Ascending aorta (tissue), 2 donors: ENCODE measurements at places on chromosomes 12 and 14. TPM values are rescaled to one million over a fixed set of nuclear protein-coding genes. Genes with fewer than 3 reads are reported as not detected.

DNA sequence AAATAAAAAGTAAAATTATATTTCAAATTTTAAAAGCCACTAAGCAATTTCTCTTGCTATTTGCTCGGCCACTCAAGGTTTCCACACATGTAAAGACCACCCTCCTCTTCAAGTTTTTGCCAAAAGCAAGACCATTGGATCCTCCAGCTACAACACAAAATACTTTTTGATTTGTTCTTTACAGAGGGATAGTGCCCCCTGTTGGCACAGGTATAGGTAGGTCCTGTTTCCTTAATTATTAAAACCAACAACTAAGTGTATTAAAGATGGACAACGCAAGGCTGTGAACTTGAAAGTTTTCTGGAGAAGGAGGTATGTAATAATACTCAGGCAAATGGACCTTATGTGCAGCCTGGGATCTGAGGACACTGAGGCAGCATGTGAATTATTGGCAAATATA is 23.8 kb downstream of the ATP6V1D start:
- H3K4me3 ChIP-seq = no peak overlapping the region
- H3K27me3 ChIP-seq = no peaks in the 10 kb centered on the region
- no peak for DNase-seq
- H3K36me3 ChIP-seq = peaks cover 49% of the 10 kb centered on the region

GRCh38 chr14:35807131-35807961 is 1.7 kb downstream of the RALGAPA1 start:
- no peak for DNase-seq
- no peak overlapping the region for H3K27ac ChIP-seq
- no peaks in the 10 kb centered on the region for H3K4me1 ChIP-seq
- no peaks in the 10 kb centered on the region for H3K27me3 ChIP-seq
- no peaks in the 10 kb centered on the region for H3K36me3 ChIP-seq

DNA sequence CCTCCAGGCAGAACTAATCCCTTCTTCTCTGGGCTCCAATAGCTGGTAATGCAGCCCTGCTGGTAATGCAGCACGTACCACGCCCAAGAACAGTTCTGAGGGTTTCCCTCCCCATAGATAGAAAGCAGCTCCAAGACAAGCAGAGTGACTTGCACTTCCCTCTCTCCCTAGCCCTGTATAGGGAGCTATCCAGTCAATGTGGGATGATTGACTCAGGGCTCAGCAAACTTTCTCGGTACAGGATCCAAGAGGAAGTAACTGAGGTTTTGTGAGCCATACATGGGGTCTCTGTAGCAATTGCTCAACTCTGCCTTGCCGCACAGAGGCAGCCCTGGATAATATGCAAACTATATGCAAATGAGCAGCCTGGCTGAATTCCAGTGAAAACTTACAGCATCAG is 15.5 kb upstream of the FKBP4 start:
- DNase-seq = no peak
- no peak overlapping the region for H3K27ac ChIP-seq
- H3K27me3 ChIP-seq = no peaks in the 10 kb centered on the region
- H3K36me3 ChIP-seq = no peaks in the 10 kb centered on the region
- no peak overlapping the region for H3K4me3 ChIP-seq

DNA sequence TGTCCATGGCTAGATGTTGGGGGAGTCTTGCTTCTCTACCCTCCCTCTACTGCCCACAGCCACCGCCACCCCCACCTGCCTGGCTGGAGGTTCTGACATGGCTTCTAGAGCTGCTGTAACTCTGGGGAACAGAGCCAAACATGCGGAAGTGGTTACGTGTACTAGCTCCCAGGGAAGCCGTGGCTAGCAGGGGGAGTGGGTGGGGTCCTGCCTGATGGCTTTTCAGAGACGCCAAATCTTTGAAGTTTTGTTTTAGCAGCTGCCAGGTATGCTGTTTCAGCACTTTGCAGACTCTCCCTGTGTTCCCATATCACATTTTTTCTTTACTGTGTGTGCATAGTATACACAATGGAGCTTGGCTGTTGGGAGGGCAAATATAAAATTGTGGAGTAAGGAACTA is 150.3 kb downstream of the TGFB3 start:
- peaks cover 8% of the 10 kb centered on the region for H3K4me1 ChIP-seq
- no peak overlapping the region for H3K27ac ChIP-seq
- H3K36me3 ChIP-seq = no peaks in the 10 kb centered on the region
- DNase-seq = peak; percentile 76
- H3K27me3 ChIP-seq = no peaks in the 10 kb centered on the region
- no peak overlapping the region for H3K4me3 ChIP-seq

GRCh38 chr14:93893661-93894261 is 33.4 kb upstream of the FAM181A start:
- DNase-seq = no peak
- H3K4me1 ChIP-seq = peaks cover 8% of the 10 kb centered on the region
- no peaks in the 10 kb centered on the region for H3K36me3 ChIP-seq
- H3K27ac ChIP-seq = no peak overlapping the region
- H3K4me3 ChIP-seq = no peak overlapping the region

DNA sequence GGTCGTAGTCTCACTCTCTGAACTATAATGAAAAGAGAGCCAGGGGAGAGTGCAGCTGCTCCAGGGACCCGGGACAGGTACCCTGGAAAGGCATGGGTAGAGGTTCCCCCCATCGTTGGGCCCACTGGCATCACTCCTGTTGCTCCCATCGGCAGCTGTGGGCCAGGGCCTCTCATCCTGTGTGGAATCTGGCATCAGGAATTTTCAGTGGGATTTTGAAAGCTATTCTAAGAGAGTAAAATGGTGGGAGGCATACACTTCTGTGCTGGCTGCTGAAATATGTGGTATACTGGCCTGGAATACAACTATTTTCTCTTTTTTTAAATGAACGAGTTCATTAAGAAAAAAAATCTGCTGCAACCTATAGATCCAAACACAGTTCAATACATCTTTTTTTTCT is 38.1 kb downstream of the EML1 start:
- no peaks in the 10 kb centered on the region for H3K4me1 ChIP-seq
- DNase-seq = no peak
- no peaks in the 10 kb centered on the region for H3K27me3 ChIP-seq
- H3K4me3 ChIP-seq = no peak overlapping the region

GRCh38 chr12:48451372-48451771 is 21.0 kb upstream of the ANP32D start:
- H3K27ac ChIP-seq = no peak overlapping the region
- H3K4me3 ChIP-seq = no peak overlapping the region
- no peaks in the 10 kb centered on the region for H3K36me3 ChIP-seq
- no peak for DNase-seq
- H3K27me3 ChIP-seq = no peaks in the 10 kb centered on the region

GRCh38 chr14:50666772-50667683 is 1.1 kb downstream of the SAV1 start:
- no peak for DNase-seq
- H3K27me3 ChIP-seq = no peaks in the 10 kb centered on the region
- peaks cover 15% of the 10 kb centered on the region for H3K4me1 ChIP-seq
- H3K36me3 ChIP-seq = no peaks in the 10 kb centered on the region

DNA sequence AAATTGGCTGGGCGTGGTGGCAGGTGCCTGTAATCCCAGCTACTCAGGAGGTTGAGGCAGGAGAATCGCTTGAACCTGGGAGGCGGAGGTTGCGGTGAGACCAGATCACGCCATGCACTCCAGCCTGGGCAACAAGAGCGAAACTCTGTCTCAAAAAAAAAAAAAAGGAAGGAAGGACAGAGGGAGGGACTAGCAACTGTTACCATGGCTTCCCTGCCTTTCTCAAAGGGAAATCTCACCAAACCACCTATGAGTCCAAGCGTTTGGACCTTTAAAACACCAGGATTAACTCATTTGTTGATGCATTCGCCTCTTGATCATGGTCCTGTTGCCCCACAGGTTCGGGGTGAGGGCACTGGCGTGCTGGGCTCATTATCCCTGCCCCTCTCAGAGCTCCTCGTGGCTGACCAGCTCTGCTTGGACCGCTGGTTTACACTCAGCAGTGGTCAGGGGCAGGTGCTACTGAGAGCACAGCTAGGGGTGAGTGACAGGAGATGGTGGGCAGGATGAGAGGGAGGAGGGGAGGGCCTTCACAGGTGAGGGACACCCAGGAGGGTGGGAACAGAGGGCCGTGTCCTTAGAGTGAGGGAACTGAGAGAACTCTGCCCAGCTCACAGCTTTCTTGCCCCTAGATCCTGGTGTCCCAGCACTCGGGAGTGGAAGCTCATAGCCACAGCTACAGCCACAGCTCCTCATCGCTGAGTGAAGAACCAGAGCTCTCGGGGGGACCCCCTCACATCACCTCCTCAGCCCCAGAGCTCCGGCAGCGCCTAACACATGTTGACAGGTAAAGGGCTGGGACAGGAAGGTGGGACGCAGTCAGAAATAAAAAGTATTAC is 10.2 kb upstream of the MYL6B start:
- H3K4me1 ChIP-seq = no peaks in the 10 kb centered on the region
- H3K27ac ChIP-seq = no peak overlapping the region
- no peak for DNase-seq
- no peaks in the 10 kb centered on the region for H3K27me3 ChIP-seq

DNA sequence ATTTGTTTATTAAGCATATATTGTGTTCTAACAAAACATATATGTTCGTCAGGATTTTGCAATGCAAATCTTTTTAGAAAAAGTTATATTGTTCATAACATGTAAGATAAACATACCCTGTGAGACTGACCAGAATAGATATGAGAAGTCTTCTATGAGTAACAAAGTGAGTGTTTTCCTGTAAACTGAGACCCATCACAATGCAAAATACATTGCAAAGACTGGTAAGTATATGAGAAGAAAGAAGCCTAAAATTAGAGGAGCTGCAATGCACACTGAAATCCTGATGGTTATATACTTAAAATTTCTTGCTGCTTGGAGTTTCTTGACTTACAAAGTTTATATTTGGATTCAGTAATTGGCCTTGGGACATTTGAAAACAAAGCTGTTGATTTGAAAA is 6.0 kb downstream of the HMGA2 start:
- H3K36me3 ChIP-seq = no peaks in the 10 kb centered on the region
- no peak overlapping the region for H3K4me3 ChIP-seq
- no peak overlapping the region for H3K27ac ChIP-seq
- no peak for DNase-seq

- no peaks in the 10 kb centered on the region for H3K36me3 ChIP-seq
- H3K4me3 ChIP-seq = no peak overlapping the region
- H3K4me1 ChIP-seq = no peaks in the 10 kb centered on the region
- DNase-seq = no peak
- H3K27ac ChIP-seq = no peak overlapping the region
These were observed 3.2 kb upstream of the GSG1 start for GRCh38 chr12:13106666-13107065.

DNA sequence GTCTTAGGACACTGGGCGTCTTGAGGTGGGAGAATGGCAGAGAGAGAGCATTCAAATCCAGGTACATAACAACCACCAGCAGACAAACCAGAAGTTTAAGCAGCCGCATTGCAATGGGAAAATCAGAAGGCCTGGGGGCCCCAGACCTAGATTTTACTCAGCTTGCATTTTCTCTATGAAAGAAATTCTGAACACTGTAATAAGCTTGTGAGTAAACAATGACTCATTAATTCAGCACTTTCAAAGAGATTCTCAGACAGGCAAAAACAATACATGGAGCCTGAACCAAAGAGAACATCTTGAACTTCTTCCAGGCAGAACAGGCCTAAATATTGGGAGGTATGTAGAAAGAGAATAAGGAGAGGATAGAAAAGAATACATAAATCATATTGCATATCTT is 69.8 kb upstream of the IFNG-AS1 start:
- DNase-seq = no peak
- no peaks in the 10 kb centered on the region for H3K36me3 ChIP-seq
- no peak overlapping the region for H3K4me3 ChIP-seq
- no peaks in the 10 kb centered on the region for H3K4me1 ChIP-seq

DNA sequence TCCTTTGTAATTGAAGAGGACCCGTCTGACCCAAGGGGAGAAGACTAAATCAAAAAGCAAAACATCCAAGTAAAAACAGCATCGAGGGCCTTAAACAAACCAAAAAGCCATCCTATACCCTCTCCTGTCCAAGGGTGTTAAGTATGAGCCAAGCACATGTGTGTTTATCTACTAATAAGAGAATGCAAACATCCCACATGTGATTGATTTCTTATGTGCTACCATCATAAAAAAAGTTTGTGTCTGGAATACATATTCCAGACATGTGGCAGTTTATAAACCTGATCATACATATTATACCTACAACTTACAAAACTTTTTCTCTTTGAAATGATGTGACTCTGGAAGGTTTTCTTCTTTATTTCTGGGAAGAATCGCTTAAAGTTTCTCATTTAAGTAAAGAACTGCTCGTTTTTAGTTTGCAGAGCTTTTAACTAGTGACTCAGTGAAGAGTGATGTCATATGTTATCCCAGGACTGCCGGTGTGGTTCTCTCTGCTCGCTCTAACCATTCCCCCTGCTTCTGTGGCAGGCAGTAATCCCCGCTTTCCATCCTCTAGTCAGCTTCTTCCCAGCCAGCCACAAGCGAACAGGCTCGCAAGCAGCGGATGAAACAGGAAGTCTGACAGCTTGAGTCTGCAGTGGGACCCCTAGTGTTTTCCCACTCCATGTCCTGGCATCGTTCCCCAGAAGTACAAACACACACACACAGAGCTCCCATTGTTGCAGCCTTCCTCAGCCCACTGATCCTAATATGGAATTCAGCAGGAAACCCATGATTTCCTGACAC is 431 bp upstream of the RHOJ start:
- H3K27ac ChIP-seq = peak overlapping the region; percentile 93
- no peaks in the 10 kb centered on the region for H3K27me3 ChIP-seq
- H3K36me3 ChIP-seq = no peaks in the 10 kb centered on the region

GRCh38 chr12:19239102-19239501 is 109.6 kb downstream of the PLEKHA5 start:
- H3K27ac ChIP-seq = no peak overlapping the region
- peaks cover 53% of the 10 kb centered on the region for H3K4me1 ChIP-seq
- H3K27me3 ChIP-seq = no peaks in the 10 kb centered on the region

DNA sequence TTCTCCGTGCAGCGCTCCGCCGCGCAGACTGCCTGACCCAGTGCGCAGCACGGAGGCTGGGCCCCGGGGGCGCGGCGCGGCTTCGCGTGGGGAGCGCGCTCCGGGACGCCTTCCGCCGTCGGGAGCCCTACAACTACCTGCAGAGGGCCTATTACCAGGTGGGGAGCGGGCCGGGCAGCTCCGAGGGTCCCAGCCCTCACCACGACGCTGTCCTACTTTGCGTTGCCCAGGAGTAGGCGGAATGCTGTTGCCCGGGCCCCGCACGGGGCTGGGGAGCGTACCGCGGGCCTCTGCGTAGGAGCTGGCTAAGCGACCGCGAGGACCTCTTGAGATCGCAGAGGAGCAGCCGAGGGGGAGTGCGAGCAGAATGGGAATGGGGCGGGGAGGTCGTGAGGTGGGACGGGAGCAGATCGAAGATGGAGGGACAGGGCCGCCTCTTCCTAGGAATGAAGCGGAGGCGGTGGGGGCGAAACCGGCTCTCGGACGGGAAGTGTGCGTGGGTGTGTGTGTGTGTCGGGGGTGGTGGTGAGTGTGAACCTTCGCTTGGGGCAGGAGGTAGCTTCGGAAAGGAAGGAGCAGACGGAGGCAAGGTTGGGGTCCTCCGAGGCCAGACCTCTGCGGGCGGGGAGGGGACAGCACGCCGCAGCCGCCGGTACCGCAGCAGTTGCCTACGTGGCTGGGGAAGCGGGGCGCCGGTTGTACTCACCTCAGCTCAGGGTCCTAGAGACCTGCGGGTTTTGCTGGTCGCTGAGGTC is 751 bp downstream of the P3H3 start:
- DNase-seq = no peak
- H3K27me3 ChIP-seq = peaks cover 3% of the 10 kb centered on the region
- peaks cover 9% of the 10 kb centered on the region for H3K36me3 ChIP-seq
- H3K4me3 ChIP-seq = peak overlapping the region; percentile 94

TAS2R50 gene
- not detected for total RNA-seq

SLC38A2 gene
- total RNA-seq = 384 TPM

ASPG gene
- total RNA-seq = not detected

SSTR1 gene
- 7.2 TPM for total RNA-seq

ZFYVE21 gene
- 219 TPM for total RNA-seq

KCNA5 gene
- 39.1 TPM for total RNA-seq

GPR135 gene
- total RNA-seq = 4.7 TPM
